ENCODE measurements at places on chromosomes 11 and 22. TPM values are rescaled to one million over a fixed set of nuclear protein-coding genes. Genes with fewer than 3 reads are reported as not detected.

Gene SHANK2
- 1.6 TPM for total RNA-seq

Gene DEUP1
- not detected for total RNA-seq

Gene BRMS1
- total RNA-seq, result 53.7 TPM

Gene TRPC6
- total RNA-seq, result 27.6 TPM

Measured in dermis microvascular lymphatic vessel endothelial cell (primary cell).